ENCODE measurements at places on chromosomes 7 and 10.

GRCh38 chr10:76973091-76974016 is 664.3 kb downstream of the KCNMA1 start:
- DNase-seq: no peak

- DNase-seq: no peak
Measured at GRCh38 chr7:46909601-46910051, 672.3 kb downstream of the TNS3 start.

DNA sequence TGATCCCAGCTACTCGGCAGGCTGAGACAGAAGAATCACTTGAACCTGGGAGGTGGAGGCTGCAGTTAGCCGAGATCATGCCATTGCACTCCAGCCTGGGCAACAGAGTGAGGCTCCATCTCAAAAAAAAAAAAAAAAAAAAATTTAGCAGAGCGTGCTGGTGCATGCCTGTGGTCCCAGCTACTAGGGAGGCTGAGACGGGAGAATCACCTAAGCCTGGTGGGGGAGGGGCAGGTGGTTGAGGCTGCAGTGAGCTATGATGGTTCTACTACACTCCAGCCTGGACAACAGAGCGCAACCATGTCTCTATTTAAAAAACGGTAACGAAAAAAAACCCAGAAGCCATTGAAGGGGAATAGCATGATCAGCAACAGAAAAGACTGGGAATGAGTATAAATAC is 89.9 kb downstream of the ARHGAP12 start:
- DNase-seq: no peak

DNA sequence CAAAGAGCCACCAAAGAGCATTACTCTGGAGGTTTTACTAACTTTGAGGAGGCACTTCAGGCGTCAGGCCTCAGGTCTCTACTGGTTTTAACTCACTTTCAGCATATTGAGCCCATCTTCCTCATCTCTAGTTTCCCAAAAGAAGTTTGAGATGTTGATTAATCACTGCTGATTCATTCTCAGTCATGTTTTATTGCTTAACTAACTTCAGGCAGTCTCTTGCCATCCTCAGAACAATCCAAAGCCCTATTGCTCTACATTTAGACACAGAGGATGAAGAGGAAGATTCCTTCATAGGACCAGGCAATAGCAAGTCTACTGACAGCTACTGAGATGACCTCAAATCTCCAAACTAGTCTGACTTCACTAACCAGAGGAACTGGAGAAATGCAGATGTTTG is 39.1 kb upstream of the BET1 start:
- DNase-seq: no peak
